GM23248 (cell line): ENCODE measurements at places on chromosomes 3 and 15.

- no peak for DNase-seq
These were observed 124.4 kb downstream of the B3GALNT1 start for GRCh38 chr3:160980740-160981139.

DNA sequence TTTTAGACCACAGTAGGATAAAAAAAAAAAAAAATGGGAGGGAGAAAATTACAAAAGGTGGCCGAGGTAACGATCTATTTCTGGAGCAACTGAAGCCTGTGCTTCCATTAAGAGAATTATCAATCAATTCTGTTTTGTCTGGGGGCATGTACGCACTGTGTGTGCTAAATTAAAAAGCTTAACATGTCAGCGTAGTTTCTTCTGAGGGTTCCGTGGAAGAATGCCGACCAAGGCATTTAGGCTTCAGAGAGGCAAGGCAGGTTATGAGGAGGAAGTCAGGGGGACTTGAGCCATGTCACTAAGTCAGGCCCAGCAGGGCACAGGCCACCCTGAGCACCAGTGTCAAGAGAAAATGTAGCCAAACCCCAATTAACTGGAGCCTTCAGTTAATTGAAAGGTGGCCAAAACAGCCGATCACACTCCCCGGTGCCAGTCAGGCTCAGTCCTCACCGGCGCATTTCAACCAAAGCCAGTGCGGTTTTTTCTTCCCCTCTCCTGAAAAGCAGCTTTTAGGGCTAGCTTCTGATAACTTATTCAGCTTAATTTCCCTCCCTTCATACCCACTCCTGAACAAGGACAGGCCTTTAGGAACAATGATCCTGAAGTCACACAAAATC is 113.9 kb downstream of the MEGF11 start:
- no peak for DNase-seq

- peak; percentile 66 for DNase-seq
These were observed 30.6 kb downstream of the CTSH start for GRCh38 chr15:78914027-78914764.

- no peak for DNase-seq
These were observed 917.7 kb downstream of the IGSF11 start for GRCh38 chr3:118116991-118117390.
